GF-D8 (cell line): ENCODE measurements at places on chromosomes 16 and 17.

- DNase-seq, result no peak
These were observed 9.7 kb downstream of the C17orf78 start for GRCh38 chr17:37385474-37385990.

GRCh38 chr16:86285421-86285820 is 224.9 kb upstream of the FOXF1 start:
- no peak for DNase-seq

GRCh38 chr17:38459567-38459966 is 31.3 kb downstream of the ARHGAP23 start:
- DNase-seq, result no peak

DNA sequence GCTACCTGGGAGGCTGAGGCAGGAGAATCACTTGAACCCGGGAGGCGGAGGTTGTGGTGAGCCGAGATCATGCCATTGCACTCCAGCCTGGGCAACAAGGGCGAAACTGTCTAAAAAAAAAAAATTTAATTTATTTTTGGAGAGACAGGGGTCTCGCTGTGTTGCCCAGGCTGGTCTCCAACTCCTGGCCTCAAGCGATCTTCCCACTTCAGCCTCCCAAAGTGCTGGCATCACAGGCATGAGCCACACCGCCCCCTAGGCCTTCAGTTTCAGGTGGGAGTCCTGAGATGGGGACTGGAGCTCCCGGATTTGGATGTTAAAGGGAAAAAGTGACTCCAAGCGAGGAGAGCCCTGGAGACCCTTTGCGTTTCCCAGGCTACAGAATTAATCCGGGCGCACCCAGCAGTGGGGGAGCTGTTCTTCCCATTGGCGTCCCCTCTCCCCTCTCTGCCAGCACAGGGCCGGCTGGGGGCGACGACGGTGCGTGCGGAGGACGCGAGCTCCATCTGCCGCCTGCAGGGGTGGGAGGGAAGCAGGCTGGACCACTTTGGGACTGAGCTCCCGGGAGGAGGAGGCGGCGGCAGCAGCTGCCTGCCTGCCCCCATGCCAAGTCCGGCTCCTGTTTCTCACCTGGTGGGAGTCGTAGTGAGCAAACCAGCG is 49.3 kb upstream of the USP7 start:
- no peak for DNase-seq

DNA sequence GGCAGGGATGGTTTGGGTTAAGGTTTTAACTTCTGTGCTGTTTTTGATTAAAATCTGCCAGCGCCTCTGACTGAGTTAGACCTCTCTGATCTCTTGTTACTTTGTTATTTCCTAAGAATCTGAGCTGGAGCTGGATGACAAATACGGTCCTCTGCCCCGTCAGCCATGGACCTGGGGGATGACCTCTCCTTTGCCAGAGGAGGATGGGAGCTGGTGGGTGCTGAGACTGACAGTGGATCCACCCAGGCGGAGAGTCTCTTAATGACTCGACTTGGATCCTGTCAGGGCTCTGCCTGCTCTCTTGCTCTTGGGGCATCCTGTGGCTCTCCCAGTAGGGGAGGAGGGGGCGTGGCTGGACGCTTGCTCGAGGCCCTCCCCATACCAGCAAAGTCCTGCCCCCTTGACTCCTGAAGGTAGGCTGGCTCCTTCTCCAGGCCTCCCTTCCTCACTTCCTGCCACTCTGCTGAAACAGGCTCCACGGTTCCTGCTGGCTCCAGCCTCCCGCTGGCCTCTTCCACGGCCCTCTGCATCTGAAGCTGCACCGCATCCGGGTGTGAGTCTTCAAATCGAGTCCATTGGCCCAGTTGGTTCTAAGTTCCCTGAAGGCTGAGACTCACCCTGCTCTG is 24.8 kb upstream of the MAP3K14 start:
- no peak for DNase-seq

GRCh38 chr16:56198755-56199114 is 7.4 kb downstream of the GNAO1 start:
- no peak for DNase-seq

GRCh38 chr17:28319598-28319935 is 567 bp downstream of the TMEM97 start:
- no peak for DNase-seq

- DNase-seq, result no peak
These were observed 40.0 kb downstream of the CMTM4 start for GRCh38 chr16:66656547-66656946.

- DNase-seq, result no peak
These were observed 12.8 kb upstream of the DBNDD1 start for GRCh38 chr16:90031931-90032673.

- peak; percentile 24 for DNase-seq
These were observed 54.1 kb downstream of the VAC14 start for GRCh38 chr16:70746708-70747424.

- no peak for DNase-seq
These were observed 77.2 kb upstream of the TNRC6A start for GRCh38 chr16:24652209-24652712.

DNA sequence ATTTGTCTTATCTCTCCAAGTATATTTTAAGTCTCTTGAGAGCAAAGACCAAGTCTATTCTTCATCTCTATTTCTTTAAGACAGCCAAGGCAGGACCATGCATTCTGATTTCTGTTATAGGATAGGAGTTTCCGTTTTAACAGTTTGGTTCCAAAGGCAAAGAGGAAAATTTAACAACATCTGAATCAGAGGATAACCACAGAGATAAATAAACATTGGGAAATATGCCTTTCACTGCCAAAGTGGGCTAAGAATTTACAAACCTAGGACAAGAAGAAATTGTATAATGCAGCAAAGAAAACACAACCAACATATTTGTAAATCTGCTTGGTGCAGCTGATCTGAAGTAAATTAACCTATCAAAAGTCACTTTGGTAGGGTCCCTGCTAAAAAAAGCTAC is 37.7 kb downstream of the USP32 start:
- peak; percentile 14 for DNase-seq

DNA sequence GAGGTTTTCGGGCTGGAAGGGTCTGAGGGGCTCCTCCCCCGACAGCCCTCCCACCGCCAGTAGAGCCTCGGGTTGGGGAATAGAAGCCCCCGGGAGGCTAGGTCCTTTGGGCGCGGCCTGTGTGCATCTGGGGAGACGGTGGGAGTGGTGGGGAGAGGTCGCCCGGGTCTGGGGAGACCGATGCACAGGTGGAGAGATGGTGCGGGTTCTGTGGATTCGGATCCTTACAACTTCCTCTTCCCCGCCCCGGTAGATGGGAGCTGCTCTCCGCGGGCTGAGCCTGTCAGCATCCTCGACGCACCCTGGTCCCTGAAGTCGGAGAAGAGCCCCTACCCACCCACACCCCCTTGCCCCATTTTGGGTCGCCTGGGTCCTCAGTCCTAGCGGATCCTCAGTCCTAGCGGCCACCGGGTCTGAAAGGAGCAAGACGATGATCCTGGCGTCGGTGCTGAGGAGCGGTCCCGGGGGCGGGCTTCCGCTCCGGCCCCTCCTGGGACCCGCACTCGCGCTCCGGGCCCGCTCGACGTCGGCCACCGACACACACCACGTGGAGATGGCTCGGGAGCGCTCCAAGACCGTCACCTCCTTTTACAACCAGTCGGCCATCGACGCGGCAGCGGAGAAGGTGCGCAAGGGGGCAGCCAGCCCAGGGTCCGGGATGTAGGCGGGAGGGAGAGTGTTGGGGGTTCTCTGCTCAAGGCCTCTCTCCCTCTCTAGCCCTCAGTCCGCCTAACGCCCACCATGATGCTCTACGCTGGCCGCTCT is 790 bp downstream of the BCKDK start:
- no peak for DNase-seq

DNA sequence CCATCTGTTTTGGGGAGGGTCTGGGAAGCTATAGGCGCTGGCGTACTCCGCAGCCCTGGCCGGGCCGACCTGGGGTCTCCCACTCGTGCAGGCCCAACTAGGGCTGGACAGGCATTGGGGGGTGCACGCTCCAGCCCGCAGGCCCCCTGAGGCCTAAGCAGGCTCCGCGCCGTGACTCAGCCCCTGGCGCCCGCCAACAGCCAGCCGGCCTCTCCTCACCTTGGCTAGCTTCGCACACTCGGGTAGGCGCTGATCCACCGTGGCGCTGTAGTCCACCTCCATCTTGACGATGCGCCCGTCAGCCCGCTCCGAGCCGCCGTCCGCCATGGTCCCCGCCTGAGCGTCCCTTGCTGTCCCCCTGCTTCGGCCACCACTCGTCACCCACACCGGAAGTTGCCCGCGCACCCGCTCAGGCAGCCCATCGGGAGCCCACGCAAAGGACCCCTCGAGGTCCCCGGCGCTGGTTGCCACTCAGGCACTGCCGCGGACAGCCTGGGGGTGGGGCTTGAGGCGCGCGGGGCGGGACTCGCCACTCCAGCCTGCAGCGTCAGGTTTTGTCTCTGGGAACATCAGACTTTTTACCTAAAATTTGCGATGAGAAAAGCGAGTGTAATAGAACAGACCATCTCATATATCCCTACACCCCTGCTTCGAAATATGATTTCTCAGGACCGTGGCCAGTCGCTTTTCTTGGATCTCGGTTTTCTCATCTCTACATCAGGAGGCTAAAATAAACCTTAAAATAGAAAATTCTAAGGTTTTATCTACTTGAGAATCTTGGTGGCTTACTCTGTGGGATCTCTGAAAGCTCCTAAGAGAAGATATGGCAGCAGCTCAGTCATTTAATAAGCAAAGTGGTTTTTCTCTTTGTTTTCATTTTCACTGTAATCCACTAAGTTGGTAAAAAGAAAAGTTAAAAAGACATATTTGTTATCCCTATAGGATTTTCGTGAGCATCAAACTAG is at the start of gene PSMD12:
Gene PSMD12, minus strand, starts transcription at position 385 of the 965 bp plus-strand sequence. Its CDS starts 58 bp downstream, at position 327.
- peak; percentile 69 for DNase-seq

DNA sequence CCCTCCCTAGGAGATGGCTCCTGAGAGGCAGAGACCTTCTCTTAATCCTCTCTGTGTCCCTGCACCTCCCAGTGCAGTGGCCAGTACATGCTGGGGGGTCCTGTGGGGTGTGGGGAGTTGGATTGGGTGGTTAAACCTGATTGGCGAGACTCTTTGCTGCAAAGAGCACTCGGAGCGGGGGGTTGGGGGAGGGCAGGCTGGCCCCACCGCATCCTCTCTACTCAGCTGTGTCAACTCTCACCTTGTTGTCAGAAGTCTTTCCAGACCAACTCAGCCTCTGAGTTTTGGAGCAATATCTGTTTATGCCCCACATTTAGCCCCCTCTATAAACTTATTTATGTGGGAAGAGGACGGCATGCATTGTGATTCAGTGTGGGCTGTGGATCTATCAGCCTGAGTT is 40.0 kb downstream of the SMARCE1 start:
- no peak for DNase-seq

GRCh38 chr16:72711823-72712222 is 336.1 kb downstream of the ZFHX3 start:
- no peak for DNase-seq

DNA sequence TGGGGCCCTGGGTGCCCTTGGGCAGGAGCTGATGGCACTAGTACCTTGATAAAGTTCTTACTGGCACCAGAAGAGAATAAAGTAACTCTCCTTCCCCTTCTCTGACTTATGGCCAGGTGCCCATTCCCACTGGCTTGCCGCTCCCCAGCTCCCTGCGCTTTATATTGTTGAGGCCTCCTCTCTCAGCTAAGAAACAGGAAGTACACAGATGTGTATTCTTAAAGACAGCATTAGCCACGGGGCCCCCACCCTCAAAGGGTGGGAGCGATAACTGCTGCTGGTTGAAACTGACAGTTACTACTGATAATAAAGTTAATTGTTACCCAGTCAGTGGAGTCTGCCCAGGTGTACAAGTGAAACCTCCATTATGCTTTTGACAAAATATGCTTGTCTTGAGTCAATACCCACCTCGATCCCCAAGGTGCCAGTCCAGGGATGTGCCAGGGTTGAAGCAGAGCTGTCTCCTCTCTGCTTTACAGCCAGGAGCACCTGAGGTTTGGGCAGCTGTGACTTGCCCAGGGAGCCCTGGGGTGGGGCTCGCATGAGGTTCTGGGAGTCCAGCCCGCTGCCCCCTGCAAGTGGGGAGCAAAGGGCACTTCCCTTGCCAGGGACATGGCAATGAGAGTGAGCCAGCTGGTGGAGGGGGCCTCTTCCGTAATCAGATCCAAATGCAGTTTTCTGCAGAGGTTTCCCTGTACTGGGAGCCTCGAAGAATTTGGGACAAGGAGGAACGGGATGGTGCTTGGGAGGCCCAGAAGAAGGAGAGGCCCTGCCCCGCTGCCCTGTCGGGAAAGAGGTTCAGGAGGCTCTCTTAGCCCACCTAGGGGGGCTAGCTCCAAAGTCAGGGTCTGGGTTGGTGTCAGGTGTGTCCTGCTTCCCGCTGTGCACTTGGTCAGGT is 5.4 kb upstream of the CLDN9 start:
- peak; percentile 78 for DNase-seq

DNA sequence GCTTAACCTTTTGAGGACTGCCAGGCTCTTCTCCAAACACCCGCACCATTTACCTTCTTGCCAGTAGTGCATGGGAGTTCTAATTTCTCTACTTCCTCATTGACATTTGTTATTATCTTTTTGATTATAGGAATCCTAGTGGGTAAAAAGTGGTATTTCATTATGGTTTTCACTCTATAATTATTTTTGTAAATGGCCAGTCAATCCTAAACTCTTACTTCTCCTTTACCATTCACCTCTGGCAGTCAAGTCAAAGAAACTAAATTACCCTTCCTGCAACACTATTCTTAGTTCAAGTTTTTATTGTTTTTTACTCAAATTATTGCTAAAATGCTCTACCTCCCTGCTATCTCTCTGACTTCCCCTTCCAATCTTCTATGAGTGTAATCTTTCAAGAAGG is 29.8 kb upstream of the ANKFY1 start:
- no peak for DNase-seq

DNA sequence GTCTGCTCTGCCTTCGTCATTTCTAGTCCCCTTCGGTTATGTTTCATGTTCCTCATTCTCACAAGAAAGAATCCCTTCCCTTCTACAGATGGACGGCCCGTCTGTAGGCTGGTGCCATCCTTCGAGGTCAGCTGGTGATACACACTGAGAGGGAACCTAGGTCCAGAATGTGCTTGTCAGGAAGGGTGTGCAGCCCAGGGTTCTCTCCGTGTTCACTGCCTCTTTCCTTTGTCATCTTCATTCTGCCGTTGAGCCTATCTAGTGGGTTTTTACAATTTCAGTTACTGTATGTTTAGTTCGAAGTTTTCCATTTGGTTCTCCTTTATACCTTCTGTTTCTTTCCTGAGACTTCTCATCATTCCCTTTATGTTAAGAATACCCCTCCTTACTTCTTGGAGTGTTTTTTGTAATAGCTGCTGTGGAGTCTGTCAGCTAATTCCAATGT is 18.9 kb downstream of the KIAA0513 start:
- no peak for DNase-seq

GRCh38 chr17:47077576-47077975 is 98.5 kb upstream of the RPRML start:
- no peak for DNase-seq

- no peak for DNase-seq
These were observed 4.5 kb upstream of the FOXN1 start for GRCh38 chr17:28501421-28502284.

GRCh38 chr16:67537270-67537635 is 8.6 kb downstream of the RIPOR1 start:
- no peak for DNase-seq

DNA sequence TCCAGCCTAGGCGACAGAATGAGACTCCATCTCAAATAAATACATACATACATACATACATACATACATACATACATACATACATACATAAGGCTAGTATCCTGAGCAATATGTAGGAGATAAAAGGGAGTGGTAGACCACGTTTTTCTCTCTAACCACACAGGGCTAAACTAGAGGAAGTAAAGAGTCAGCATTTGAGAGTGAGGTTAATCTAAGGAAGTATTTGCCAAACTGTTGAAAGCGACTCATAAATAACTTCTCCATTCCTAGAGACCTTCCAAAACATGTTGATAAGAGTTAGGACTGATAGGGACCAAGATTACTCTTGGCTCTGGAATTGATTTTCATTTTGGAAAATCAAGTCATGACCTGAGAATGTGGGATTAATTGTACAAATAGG is 68.9 kb downstream of the NEUROD2 start:
- peak; percentile 74 for DNase-seq
